ENCODE measurements at places on chromosomes 11 and 22.

DNA sequence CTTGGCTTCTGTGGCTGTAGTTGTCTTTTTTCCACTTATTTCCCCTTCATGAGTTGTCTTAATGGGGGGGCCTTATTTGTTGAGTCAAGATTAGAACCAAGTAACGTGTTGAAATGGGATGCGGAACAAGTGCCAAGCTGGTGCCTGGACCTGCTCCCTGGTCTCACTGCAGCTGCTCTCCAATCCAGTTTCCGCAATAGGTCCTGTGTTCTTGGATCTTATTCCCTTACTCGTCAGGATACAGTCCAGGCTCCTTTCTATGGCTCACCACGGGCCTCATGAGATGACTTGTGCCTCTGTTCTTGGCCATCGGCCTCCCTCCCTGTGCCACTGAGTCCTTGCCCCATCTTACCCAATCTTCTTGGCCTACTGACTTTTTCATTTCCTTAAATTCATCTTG, 159.6 kb upstream of the CADM1 start:
- no peak for DNase-seq

- DNase-seq = peak; percentile 90
Measured at GRCh38 chr11:134331354-134332188, at the start of gene GLB1L2. Gene GLB1L2 (plus strand): TSS chr11:134331988. CDS start chr11:134332062, 74 bp downstream.

DNA sequence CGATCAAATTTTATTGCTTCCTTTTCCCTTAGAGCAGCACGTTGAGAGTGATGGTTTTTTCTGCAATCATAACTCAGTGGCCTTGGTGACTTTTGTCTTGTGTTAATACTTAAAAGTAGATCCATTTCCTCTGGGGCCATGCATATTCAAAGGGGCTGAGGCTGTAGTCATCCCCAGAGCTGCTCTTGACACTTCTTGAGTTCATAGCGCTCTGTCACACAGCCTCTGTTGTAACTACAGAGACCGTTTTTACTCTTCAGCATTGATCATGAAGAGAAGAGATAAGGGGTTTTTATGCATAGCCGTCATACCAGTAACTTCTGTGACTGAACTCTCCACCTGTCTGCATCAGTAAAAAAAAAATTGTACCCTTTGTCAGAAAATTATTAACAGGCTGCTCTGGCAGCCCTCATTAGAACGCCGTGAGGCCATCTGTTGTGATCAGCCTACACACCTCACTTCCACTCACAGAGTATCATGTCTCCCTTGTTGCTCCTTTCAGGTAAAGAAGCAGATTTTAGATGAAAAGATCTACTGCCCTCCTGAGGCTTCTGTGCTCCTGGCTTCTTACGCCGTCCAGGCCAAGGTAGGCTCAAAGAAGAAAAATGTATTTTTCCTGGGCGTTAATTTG, 38.4 kb downstream of the NF2 start:
- DNase-seq = no peak

DNA sequence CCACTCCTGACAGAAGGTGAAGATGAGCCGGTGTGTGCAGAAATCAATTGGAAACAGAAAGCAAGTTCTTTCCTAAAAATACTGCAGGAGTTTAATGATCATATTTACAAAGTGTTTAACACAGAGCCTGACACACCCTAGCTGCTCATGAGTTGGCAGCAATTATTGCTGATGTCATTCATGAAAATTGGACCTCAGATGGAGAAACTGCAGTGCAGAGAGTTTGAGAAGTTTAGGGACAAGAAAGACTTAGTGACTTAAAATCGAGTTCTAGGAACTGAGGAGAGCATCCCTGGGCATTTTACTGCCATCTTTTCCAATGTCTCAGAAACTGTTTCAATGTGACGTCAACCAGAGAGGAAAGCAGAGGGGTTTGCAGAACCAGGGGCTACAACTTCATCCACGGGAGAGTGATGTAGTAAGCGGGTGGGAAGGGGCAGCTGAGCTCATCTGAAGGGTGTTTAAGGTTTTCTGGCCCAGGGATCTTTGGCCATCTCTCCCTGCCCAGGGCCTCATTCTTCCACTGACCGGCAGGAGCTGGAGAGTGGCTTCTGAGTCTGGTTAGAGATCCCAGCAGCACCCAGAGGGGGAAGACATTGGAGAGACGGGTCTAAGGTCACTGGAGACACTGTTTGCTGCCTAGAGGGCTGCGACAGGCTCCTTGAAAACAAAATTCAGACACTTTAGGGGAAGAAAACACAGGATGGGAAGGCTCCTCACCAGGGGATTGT, 21.1 kb upstream of the IGLL5 start:
- DNase-seq = no peak

DNA sequence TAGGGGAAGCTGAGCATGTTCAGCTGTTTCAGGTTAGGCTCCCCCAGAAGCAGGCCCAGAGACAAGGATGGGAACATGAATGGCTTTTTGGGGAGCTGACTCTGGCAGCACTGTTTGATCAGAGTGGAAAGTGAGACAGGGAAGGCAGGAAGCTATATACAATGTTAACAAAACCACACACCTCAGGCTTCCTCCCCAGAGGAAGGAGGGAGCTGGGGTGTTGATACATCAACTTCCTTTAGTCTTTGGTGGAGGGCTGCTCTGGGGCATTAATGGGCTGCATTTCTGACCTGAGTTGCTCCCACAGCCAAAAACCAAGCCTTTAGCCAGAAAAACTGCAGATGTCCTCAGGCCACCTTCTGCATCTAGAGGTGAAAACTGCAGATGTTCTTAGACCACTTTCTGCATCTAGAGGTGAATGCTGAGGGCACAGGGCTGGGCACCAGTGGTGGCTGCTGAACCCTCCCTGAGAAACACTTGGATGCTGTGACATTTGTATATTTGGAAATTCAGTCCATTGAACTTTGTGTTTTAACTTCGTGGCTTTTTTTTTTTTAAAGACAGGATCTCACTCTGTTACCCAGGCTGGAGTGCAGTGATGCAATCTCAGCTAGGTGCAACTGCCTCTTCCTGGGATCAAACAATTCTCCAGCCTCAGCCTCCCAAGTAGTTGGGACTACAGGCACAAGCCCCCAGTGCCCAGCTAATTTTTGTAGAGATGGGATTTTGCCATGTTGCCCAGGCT, 49.9 kb downstream of the KIAA1671 start:
- no peak for DNase-seq

- DNase-seq = no peak
Measured at GRCh38 chr22:29096736-29097669, 24.2 kb downstream of the KREMEN1 start.

GRCh38 chr11:133966172-133966651, 9.4 kb upstream of the IGSF9B start:
- DNase-seq = no peak

GRCh38 chr11:61147791-61148620, 13.2 kb downstream of the VPS37C start:
- no peak for DNase-seq

All from CD4-positive, alpha-beta T cell treated with Interleukin-4 for 1 hour (primary cell).